ENCODE measurements at places on chromosomes 5 and 9.

DNA sequence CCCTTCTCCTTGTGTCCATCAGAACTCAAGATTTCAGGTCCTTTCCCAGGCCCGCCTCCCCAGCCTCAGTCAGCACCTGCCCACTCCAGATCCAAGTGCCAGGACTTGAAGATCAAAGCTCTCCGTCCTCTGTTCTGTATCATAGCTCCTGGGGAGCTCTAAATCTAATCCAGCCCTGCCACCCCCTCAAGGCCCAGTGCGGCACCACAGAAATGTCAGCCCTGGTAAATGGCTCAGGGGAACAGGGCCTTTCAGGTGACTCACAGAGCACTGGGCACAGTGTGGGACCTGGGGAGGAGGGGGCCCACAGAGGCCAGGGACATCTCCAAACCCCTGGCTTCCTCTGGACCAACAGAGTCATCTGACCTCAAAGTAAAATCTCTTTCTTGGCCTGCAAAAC, 6.0 kb downstream of the CSF2 start:
- no peak for DNase-seq

DNA sequence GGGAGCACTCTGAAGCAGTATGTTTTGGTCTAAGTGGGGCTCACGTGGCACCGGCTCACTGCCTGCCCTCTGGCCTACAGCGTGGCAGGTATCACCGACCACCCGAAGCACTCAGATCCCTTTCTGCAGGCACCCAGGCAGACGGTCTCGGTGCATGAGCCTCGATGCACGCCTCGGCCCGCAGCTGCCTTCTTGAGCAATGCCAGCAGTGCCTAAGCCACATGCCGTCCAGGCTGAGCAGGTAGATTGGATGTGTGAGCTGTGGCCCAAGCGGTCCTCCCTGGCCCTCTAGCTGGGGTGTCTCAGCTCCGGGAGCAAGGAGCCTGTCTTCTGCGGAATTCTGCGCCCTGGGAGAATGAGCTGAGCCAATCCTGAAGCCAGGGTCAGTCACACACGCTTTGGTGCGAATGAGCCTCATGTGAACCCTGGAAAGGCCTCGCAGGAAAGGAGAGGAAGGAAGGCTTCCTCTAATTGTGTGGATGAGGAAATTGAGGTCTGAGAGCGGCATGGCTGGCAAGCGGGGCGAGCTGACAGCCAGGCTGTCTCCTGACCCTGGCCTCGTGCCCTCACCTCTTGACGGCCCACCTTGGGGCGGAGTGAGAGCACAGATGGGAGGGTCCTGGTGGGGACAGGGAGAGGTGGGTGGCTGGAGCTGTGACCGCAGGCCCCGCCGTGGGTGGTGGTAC, 14.4 kb downstream of the RXRA start:
- DNase-seq, result no peak

- no peak for DNase-seq
These were observed 7.2 kb downstream of the B4GALT7 start for GRCh38 chr5:177607115-177607451.

DNA sequence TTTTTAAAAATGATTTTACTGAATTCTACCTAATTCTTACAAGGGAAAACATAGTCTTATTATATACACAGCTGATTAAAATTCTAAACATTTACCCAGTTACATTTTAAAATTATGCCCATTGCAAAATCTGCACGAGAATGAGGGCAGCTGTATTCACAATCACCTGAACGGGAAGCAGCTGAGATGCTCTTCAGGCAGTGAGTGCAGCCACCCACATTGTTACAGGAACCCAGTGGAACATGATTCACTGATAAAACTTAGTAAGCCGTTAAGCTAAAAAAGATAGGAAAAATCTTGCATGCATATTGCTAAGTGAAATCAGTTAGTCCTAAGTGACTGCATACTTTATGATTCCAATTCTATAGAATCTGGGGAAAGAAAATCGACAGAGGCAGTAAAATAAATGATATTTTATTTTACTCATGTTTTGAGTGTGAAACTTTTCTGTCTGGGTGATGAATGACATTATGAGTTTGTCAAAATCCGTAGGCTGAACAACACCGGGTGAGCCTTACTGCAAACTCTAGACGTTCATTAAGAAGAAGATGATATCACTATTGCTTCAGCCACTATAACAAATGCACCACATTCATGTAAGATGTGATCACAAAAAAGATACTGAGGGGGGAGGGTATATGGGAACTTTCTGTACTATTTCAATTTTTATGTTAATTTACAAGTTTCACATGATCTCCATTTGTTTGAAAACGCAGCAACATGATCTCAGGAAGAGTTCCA, 39.1 kb upstream of the FLT4 start:
- DNase-seq, result no peak

- no peak for DNase-seq
These were observed 691.8 kb downstream of the MTRR start for GRCh38 chr5:8560776-8561175.

GRCh38 chr5:133769842-133770241, 157.5 kb upstream of the FSTL4 start:
- DNase-seq, result no peak

- DNase-seq, result no peak
These were observed 23.8 kb upstream of the SLC46A2 start for GRCh38 chr9:112914524-112914923.

DNA sequence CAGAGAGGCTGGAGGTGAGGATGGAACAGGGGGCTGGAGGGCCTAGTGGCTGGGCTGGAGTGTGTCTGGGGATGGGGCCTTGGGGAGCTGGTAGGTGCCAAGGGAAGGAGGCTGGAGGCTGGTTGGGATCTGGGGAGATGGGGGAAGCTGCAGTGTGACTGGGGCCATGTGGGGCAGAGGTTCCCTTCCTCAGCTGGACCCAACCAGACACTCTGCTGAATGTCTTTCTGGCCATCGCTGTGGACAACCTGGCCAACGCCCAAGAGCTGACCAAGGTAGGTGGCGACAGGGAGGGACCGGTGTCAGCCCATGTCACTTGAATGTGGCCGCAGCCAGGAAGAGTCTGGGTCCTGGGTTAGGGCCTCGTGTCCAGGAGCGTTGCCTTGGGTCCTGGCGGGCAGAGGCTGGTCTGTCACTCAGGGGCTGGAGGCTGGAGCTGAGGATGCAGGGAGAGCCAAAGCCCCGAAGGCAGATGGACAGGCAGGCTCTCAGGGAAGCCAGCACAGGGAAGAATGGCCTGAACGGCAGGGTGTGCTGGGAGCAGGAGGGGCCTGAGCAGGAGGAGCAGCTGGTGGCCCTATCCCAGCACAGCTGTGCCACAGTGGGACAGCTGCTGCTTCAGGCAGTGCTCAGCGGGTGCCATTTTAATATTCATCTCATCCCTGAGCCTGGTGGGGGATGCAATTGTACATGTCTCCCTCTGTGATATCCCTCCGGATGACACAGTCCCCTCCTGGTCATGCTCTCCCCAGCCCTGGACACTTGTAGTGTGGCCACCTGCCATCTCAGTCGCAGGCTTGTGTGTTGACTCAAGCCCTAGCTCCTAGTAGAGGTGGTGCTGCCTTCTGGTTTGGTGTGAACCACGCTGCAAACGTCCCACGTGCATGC, 132.5 kb downstream of the CACNA1B start:
- no peak for DNase-seq

DNA sequence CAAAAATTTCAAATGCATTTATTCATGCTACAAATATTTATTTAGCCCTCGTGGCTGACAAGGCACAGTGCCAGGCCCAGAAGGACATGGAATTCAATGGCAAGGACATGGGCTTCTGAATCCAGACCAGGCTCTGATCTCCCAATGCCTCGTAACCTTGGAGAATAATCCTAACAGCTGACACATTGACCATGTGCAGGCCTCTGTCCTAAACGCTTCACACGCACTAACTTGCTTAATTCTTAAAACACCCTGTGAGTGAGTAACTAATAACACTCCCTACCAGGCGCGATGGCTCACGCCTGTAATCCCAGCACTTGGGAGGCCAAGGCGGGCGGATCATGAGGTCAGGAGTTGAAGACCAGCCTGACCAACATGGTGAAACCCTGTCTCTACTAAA, 33.2 kb downstream of the MYO10 start:
- no peak for DNase-seq

DNA sequence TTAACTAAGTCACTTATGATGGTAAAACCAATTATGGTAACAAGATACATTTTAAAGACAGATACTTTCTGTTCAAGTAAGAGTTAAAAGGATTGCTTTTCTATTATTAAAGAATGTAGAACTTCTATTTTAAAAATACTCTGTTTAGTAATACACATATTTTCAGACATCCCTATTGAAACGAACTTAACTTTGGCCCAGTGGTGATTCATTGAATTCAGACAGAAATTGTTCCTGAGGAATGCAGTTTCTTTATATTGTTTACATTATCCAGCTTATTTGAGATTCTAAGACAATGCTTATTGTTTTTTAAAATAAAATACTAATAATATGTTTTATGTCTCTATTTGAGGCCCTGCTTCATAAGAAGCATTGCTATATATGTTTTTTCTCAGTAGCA, 816.4 kb downstream of the SEMA5A start:
- DNase-seq, result no peak

- DNase-seq, result no peak
These were observed 99.5 kb downstream of the DAB2IP start for GRCh38 chr9:121750715-121751623.

DNA sequence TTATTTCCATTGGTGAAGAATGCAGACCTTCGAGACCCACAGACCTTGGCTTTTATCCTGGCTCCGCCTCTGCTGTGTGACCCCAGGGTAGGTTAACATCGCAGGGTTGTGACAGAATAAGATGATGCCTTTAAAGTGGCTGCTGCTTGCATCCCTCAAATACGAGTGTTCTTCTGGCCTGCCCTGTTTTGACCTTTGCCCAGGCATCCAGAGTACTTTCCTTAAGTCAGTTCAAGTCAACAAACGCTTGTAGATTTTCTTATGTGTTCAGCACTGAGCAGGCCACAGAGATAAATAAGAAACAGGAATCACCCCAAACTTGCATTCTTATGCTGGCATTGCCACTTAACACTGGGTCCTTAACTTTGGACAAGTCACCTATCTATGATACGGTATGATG, 50.2 kb downstream of the GPR21 start:
- DNase-seq, result no peak

DNA sequence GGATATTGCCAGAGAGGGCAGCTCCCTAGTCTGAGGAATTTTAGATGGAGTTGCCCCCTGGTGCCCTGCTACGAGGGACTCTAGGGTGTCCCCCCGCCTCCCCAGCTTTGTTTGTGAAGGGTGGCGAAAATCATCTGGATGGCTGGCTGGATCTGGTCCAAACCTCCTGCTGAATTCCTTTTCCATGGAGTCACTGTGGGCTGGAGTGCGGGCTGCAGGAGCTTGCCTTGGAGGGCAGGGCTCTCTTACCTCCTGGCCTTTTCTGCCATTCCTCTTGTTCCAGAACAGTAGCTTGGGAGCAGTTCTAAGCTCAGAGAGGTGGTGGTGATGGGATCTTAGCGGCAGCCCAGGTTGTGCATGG, 2.1 kb downstream of the SYNPO start:
- DNase-seq, result no peak

GRCh38 chr5:113283558-113283957, 151.2 kb downstream of the TSSK1B start:
- DNase-seq, result no peak

DNA sequence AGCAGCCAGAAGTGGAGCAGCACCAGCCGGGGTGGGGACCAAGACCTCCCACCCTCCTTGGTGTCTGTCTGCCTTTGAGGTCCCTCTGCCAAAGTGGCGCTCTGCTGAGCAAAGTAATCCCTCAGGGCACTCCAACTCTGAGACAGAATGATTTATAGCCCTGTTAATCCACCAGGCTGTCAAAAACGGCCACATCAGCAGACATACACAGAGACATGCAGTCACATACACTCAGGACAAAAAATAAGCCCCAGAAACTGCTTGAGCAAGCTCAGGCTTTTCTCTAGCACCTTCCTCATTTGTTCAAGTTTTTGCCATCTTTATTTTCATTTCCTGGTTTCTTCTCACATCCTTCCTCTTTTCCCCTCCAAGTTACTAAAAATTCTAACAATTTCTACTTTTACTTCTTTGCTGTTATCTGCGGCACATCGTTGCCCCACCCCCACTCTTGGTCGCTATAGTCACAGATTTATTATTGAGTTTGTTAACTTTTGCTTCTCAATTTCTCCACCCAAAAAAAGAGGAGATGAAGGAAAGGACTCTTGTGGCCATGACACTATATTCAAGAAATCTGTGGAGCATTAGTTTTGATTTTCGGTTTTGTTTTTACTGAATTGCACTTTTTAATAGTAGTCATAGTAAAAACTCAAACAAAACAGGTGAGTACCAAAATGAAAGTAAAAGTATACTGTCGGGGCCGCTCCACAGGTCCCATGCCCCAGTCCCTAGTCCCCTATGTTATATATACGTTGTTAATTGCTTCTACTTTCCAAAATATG, 17.4 kb upstream of the ADRB2 start:
- no peak for DNase-seq

- no peak for DNase-seq
These were observed 128.8 kb downstream of the NR2F1-AS1 start for GRCh38 chr5:93452255-93452654.

- no peak for DNase-seq
These were observed 435.6 kb upstream of the CDH9 start for GRCh38 chr5:27474047-27474309.

DNA sequence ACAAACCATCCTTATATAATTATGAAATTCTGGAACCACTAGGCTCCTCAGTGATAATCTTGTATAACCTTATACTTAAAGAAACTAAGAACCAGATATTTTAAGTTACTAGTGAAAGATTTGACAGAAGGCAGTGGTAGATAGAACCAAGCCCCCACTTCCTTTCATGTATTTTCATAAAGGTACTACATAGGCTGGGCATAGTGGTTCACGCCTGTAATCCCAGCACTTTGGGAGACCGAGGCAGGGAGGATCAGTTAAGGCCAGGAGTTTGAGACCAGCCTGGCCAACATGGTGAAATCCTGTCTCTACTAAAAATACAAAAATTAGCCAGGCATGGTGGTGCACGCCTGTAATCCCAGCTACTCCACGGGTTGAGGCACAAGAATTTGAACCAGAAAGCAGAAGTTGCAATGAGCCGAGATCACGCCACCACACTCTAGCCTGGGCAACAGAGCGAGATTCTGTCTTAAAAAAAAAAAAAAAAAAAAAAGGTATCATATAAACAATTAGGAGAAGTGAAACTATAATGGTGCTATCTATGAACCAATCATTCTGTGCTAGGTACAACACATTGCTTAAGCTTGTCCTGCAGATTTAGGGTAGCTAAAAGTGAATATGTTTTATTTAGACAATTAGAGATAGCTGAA, 27.9 kb upstream of the DTWD2 start:
- no peak for DNase-seq

DNA sequence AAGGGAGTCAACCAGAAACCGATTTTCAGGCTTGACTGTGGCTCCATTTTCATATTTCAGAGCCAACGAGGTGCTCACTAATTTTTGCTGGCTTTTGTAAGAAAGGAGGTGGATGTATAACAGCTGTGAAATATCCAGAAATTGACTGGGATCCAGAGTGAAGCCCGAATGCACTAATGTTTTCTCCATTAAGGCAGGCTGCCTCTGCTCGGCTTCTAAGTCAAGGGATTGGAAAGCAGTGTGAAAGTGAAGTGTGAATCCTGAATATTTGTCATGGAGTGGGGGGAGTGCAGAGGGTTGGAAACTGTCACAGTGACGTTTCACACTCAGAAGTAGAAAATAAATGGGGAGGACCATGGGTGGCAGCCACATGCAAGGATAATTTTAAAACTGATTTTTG, 237.4 kb downstream of the GOLPH3 start:
- no peak for DNase-seq
